ENCODE measurements at places on chromosomes 11 and 22. TPM values are rescaled to one million over a fixed set of nuclear protein-coding genes. Genes with fewer than 3 reads are reported as not detected.

GRCh38 chr11:102347462-102348370 is 702 bp downstream of the BIRC2 start:
- DNase-seq: no peak

- no peak for DNase-seq
Observed at GRCh38 chr11:46026606-46027293, 94.5 kb downstream of the PHF21A start.

GRCh38 chr11:97231231-97231630 is 841.4 kb downstream of the JRKL start:
- no peak for DNase-seq

DNA sequence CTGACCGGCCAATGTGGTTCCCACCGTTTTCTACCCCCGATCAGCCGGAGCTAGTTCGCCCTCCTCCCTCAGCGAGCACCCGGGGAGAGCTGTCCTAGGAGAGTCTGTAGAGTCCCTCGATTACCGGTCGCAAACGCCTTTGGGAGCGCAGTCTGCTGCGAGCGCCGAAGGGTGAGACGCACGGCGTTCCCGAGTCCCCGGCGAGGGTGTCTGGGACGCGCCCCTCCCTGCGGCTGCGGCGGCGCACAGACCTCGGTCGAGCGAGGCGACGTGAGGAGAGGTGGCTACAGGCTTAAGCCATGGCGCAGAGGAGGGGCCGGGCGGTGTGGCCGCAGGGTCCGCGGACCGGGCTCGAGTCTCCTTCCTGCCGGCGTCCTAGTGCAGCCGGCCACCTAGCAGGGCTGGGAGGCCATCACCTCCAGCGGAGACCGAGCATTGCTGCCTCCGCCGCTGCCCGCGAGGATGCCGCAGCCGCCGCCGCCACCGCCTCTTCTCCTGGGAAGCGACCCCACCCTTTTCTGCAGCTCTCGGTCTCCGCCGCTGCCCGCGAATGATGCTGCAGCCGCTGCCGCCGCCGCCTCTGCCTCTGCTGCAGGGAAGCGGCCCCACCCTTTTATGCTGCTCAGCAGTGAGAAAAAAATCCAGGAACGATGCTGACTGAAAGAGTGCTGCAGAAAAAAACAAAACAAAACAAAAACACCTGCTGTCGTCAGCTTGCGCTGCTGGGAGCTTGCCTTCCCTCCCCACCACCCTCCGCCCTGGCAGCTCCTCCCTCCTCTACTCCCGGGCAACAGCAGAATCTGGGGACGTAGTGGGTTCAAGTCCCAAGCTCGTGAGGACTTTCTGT is at the start of gene MAP6:
TSS of gene MAP6 (minus strand) at position 588 of the 847 bp plus-strand sequence. CDS start 669 bp downstream, outside the sequence.
- no peak for DNase-seq

GRCh38 chr11:623999-624704 is 603 bp downstream of the CDHR5 start:
- DNase-seq: no peak

DNA sequence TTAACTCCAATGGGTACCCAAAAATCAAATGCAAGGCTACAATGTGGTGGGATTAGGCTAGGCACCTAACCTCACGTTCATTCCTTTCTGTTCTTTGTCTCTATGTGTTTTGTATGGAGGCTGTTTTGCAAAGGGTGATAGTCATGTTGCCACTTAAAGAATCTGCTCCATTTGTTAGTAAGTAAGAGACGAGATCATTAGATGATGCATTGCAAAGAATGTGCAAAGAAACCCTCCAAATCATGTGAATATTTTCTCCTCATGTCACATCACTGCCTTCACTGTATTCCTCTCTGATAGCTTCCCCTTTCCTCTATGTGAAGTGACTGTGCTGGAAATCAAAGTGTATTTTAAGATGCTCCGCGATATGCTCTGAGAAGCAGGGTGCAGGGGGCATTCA is 11.9 kb downstream of the SYT13 start:
- no peak for DNase-seq

IFITM10 gene
- total RNA-seq: 3.6 TPM

LBHD1 gene
- 13.8 TPM for total RNA-seq
